ENCODE measurements at places on chromosomes 3 and 15. TPM values are rescaled to one million over a fixed set of nuclear protein-coding genes. Genes with fewer than 3 reads are reported as not detected.

OR5H14 gene
- not detected for total RNA-seq

RTP3 gene
- not detected for total RNA-seq

PRSS50 gene
- not detected for total RNA-seq

LYZL4 gene
- not detected for total RNA-seq

ALDH1A3 gene
- total RNA-seq = 1.9 TPM

ADAMTS17 gene
- total RNA-seq = 0.50 TPM

DPPA2 gene
- total RNA-seq = not detected

FGF12 gene
- not detected for total RNA-seq

CCR8 gene
- not detected for total RNA-seq

CAMK2N2 gene
- not detected for total RNA-seq

BCL2A1 gene
- not detected for total RNA-seq

CCR3 gene
- 0.66 TPM for total RNA-seq

DMXL2 gene
- total RNA-seq = 26.4 TPM

TM4SF4 gene
- not detected for total RNA-seq

SYNPR gene
- not detected for total RNA-seq

TYRO3 gene
- total RNA-seq = 8.9 TPM

PLAAT1 gene
- total RNA-seq = 1.4 TPM

ARHGAP31 gene
- total RNA-seq = 8.8 TPM

GRCh38 chr15:26773067-26773877, 406 bp upstream of the GABRB3 start:
- no peak for DNase-seq
- H3K27ac ChIP-seq = no peak overlapping the region
- 0 out of 2 replicates have a peak, but pooled peaks cover 3% of the 10 kb centered on the region for H3K27me3 ChIP-seq
- no peak overlapping the region for H3K4me3 ChIP-seq
- H3K36me3 ChIP-seq = no peaks in the 10 kb centered on the region
- no peaks in the 10 kb centered on the region for H3K4me1 ChIP-seq

DNA sequence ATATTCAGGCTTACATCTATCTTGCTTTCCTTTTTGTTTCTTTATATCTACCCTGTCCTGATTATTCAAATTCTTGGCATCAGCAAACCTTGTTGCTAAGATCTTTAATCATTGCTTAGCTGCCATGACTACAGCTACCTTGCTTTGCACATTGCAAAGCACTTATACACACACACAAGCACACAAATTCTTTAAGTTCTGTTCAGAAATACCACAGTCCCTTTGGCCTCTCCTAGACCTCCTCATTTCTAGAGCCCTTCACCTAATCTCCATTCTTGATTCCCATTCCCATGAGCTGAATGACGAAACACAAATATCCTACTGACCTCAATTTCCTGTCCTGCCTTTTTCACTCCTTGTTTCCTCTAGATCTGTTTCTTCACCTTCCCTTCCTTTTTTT, 409.6 kb downstream of the UNC13C start:
- no peak for DNase-seq
- H3K4me1 ChIP-seq = no peaks in the 10 kb centered on the region
- H3K27ac ChIP-seq = no peak overlapping the region
- no peaks in the 10 kb centered on the region for H3K27me3 ChIP-seq

- no peaks in the 10 kb centered on the region for H3K36me3 ChIP-seq
- H3K27me3 ChIP-seq = no peaks in the 10 kb centered on the region
- H3K4me1 ChIP-seq = peaks cover 3% of the 10 kb centered on the region
These were observed 19.8 kb upstream of the RBMS3 start for GRCh38 chr3:29261119-29261518.

DNA sequence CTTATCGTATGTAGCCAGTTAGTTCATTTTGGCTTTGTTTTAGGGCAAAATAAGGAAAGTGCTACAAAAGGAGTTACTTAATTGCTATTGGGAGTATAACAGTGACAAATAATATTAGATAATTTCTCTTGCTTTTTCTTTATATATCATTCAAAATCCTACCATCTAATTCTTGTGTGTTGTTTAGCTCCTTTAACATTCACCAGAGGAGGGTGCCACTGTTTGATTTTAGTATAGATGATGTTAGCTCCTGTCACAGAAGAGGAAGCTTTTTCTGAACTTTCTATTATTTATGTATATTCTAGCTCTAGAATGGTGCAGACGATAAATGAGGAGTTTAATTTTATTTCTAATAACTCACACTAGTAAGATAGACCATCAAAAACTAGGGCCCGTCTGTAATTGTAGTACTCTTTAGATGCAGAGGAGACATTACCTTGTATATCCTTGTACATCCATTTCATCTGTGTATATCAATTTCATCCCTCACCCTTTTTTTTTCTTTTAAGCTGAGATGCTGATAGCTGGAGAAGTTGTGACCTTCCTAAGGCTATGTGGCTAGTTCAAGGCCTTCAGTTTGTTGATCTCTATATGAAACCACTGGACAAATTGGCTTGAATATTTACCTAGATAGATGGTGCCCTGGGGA, 3.0 kb downstream of the PPM1L start:
- H3K27me3 ChIP-seq = peaks cover 40% of the 10 kb centered on the region
- H3K36me3 ChIP-seq = no peaks in the 10 kb centered on the region

GRCh38 chr15:68411735-68412134, 20.2 kb downstream of the ITGA11 start:
- no peaks in the 10 kb centered on the region for H3K36me3 ChIP-seq
- no peak overlapping the region for H3K4me3 ChIP-seq
- H3K27ac ChIP-seq = no peak overlapping the region
- H3K4me1 ChIP-seq = no peaks in the 10 kb centered on the region

DNA sequence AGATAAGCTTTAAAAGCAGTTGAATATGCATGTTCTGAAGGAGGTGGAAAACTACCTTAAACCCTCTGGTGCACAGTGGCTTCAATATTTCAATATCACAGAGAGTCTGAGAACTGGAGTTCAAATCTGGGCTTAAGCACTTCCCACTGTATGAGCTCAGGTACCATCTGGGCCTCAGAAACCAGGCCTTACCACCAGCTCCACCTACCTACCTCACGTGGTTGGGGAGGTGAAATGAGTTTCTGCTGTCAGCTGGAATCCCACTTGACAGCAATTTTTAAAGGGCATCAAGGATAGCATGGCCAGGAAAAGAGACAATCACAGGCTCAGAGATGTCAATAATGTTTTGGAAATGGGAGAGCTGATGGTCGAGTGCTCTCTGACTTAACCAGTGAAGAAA, 5.0 kb downstream of the CHCHD4 start:
- H3K36me3 ChIP-seq = peaks cover 22% of the 10 kb centered on the region
- DNase-seq = no peak
- H3K4me3 ChIP-seq = no peak overlapping the region
- H3K4me1 ChIP-seq = peaks cover 7% of the 10 kb centered on the region
- H3K27me3 ChIP-seq = no peaks in the 10 kb centered on the region
- H3K27ac ChIP-seq = no peak overlapping the region

DNA sequence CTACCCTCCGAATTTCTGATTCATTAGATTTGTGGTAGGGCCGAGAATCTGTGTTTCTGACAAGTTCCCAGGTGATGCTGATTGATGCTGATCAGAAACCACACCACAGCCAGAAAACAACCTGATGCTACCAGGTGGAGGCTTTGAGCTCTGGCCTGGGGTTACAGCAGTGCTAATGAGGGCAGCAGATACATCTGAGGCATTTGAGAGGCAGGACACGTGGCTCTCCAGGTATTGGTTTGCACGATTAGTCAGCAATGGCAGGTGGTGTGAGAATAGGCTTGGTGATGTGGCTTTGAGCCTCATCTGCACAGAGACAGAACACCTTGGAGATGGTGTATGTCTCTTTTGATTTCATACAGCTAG, 78.8 kb upstream of the THBS1 start:
- H3K27me3 ChIP-seq = no peaks in the 10 kb centered on the region
- H3K4me3 ChIP-seq = no peak overlapping the region
- H3K27ac ChIP-seq = no peak overlapping the region
- no peak for DNase-seq
- no peaks in the 10 kb centered on the region for H3K36me3 ChIP-seq

- no peaks in the 10 kb centered on the region for H3K4me1 ChIP-seq
- peaks cover 56% of the 10 kb centered on the region for H3K36me3 ChIP-seq
- no peak overlapping the region for H3K27ac ChIP-seq
- H3K27me3 ChIP-seq = no peaks in the 10 kb centered on the region
These were observed 11.1 kb upstream of the MFN1 start for GRCh38 chr3:179336345-179336929.

DNA sequence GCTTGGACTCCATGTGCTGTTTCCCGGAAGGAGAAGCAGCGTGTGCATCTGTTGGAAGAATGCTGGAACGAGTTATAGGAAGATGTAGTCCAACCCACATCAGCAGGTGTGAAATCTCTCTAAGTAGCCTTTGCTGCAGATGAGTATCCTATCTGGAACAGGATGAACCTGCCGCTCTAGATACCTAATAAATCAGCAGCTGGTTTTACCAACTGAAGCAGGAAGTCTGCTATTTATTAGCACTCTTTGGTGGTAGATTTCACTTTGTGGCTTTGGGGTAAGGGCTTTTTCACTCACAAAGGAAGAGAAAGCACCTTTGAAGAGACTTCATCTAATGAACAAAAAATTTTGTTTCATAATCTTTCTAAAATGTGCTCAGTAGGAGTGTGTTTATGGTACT, 66.4 kb downstream of the DCUN1D1 start:
- H3K27me3 ChIP-seq = no peaks in the 10 kb centered on the region
- peaks cover 6% of the 10 kb centered on the region for H3K36me3 ChIP-seq
- no peaks in the 10 kb centered on the region for H3K4me1 ChIP-seq
- no peak overlapping the region for H3K27ac ChIP-seq
- no peak overlapping the region for H3K4me3 ChIP-seq

- H3K27ac ChIP-seq = no peak overlapping the region
- no peak for DNase-seq
- no peaks in the 10 kb centered on the region for H3K27me3 ChIP-seq
- H3K4me1 ChIP-seq = no peaks in the 10 kb centered on the region
- no peaks in the 10 kb centered on the region for H3K36me3 ChIP-seq
These were observed 124.6 kb downstream of the ZNF621 start for GRCh38 chr3:40649346-40649745.

GRCh38 chr3:30664459-30664858, 58.1 kb downstream of the TGFBR2 start:
- H3K36me3 ChIP-seq = peaks cover 25% of the 10 kb centered on the region
- no peak for DNase-seq
- no peaks in the 10 kb centered on the region for H3K27me3 ChIP-seq
- peaks cover 46% of the 10 kb centered on the region for H3K4me1 ChIP-seq

DNA sequence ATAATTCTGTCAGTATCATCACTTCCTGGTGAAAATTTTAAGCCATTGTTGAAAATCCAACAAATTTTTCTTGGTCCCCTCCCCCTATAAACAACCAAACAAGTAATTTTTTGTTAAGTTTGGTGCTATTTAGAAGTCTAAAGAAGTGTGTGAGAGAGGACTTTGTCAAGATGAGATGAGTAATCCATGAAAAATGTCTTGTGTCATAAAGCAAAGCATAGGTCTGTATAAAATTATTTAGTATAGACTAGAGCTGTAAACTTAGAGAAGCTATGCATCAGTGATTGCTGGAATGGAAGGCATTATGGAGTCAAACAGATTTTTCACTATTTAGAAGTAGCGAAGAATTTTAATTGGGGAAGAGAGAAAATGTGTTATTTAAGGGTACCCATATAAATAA, 31.4 kb downstream of the MAPK6 start:
- peaks cover 52% of the 10 kb centered on the region for H3K36me3 ChIP-seq
- no peaks in the 10 kb centered on the region for H3K27me3 ChIP-seq
- H3K27ac ChIP-seq = peak overlapping the region; percentile 64
- H3K4me1 ChIP-seq = peaks cover 56% of the 10 kb centered on the region
- H3K4me3 ChIP-seq = no peak overlapping the region

- no peak for DNase-seq
- no peak overlapping the region for H3K4me3 ChIP-seq
- H3K4me1 ChIP-seq = no peaks in the 10 kb centered on the region
- no peaks in the 10 kb centered on the region for H3K36me3 ChIP-seq
- 0 out of 2 replicates have a peak, but pooled peaks cover 3% of the 10 kb centered on the region for H3K27me3 ChIP-seq
- no peak overlapping the region for H3K27ac ChIP-seq
These were observed 52.3 kb upstream of the PRR20G start for GRCh38 chr3:127339928-127340861.

GRCh38 chr3:76353683-76354082, 568.3 kb upstream of the ZNF717 start:
- H3K36me3 ChIP-seq = no peaks in the 10 kb centered on the region
- H3K27me3 ChIP-seq = no peaks in the 10 kb centered on the region
- no peak for DNase-seq
- H3K4me3 ChIP-seq = no peak overlapping the region

DNA sequence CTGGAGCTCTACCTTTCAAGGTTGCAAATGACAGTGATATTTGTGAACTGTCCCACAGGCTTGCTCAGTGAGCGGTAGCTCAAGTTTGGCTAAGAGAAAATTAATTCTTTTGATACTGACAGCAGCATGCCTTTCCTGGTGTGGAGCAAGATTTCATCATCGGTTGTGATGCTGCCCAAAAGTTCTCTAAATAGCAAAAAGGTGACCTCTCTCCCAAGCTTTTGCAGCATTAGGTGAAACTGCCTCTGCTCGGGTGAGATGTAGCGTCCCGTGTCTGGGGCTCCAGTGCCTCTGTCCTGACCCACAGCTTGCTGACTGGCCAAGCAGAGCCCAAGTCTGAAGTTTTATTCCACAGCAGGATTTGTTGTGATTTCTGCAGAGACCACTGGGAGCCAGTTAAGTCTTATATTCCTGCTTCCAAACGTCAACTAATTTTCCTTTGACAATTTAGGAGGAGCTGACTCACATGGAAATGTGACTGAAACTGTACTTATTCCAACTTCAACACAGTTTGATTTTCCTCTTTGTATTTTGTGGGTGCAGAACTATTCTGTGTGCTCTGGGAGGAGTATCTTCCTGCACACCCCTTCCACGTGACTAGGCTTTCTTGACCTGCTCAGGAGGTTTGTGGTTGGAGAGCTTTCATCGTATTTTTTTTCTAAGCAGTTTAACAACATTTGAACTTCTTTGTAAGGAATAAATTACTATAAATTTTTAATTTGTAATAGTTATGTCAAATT, 5.9 kb downstream of the SYNM start:
- DNase-seq = no peak
- peaks cover 23% of the 10 kb centered on the region for H3K4me1 ChIP-seq
- peaks cover 84% of the 10 kb centered on the region for H3K36me3 ChIP-seq

- DNase-seq = no peak
- no peak overlapping the region for H3K27ac ChIP-seq
- H3K36me3 ChIP-seq = no peaks in the 10 kb centered on the region
- H3K4me3 ChIP-seq = no peak overlapping the region
These were observed 242.5 kb upstream of the TMCO5A start for GRCh38 chr15:37691911-37692310.

DNA sequence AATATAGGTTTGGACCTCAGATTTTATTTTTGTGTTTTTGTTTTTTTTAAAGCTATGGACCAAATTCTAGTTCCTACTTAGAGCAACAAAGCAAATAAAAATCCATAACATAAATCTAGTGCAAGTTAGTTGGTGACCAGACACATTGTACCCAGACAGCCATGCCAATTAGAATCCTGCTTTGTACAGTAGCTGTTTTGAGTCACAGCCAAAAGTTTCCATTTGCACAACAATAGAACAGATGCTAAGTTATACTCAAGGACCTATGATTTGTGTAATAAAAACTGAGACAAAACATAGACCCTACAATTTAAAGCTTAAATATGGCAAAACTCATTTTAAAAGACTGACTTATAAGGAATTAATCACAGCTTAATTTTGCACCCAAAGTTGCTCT, 513.1 kb upstream of the CBLB start:
- no peak overlapping the region for H3K4me3 ChIP-seq
- H3K27me3 ChIP-seq = no peaks in the 10 kb centered on the region
- no peak for DNase-seq
- no peak overlapping the region for H3K27ac ChIP-seq
- no peaks in the 10 kb centered on the region for H3K36me3 ChIP-seq
- no peaks in the 10 kb centered on the region for H3K4me1 ChIP-seq
